ENCODE measurements at places on chromosomes 3 and 15.

DNA sequence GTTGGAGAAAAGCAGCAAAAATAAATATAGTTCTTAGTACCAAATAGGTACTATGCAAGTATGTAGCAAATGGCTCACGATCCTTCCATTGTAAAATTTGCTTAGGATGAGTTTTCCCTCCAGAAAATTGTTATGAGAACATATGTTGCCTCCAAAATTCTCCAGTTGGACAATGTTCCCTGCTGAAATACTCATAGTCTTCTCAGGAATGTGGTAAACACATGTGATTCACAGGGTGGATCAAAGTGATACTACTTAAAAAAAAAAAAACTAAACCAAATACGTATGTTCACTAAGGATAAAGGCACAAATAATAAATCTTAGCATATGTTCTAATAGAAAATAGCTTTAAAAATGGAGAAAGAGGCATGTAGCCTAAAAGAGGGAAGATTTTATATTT, 84.3 kb upstream of the ZNF385D start:
- no peak for ATAC-seq

DNA sequence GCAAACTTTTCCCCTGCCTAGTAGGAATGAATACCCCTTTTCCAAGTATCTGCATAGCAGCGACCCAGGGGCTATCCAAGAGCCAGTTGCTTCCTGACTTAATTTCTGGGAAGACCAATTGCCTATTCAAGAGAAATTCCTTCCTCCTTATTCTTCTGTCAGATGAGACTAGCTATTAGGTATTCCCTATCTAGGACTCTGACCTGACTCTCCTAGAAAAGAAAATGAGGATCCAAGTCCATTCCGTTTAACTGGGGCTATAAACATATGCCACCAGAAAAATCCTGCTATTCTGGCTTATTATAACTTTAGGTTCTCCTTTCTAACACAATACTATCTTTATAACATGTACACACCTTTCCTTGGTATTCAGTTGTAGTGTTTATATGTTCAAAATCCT, 1.7 kb downstream of the HHLA2 start:
- ATAC-seq, result no peak

DNA sequence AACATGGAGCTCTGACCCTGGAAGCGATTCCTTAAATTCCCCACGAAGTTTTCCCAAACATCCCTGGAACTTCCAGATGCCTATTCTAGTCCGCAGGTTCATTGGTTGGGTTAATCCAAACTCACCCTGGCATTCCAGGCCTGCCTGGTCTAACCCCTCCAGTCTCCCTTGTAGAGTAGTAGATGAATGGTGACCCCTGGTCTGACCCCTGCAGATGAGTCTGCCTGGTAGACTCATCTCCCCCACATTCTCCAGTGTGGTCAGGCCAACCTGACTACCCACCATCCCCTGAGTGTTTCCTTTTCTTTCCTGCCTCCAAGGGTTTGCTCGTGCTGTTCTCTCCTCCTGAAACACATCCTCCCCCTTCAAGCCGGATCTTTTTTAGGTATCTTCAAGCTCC, 10.8 kb upstream of the HRH1 start:
- ATAC-seq, result no peak

DNA sequence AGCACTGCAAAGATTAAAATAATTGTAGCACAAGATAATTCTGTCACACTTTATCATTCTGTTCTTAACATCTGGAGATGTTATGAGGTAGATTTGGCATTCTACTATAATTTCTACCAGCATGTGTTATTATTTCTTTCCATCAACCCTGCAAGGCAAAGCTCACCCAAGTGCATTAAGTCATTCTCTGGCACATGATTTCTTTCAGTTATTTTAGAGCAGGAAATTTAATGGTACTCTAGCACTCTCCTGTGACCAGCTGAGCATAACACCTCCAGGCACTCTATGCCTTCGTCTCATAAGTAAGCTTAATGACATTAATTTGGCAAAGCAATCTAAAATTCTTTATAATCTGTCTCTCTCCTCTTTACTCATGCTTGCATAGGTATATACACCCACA, 300.2 kb upstream of the GPR149 start:
- ATAC-seq, result no peak

- no peak for ATAC-seq
Measured at GRCh38 chr15:78004222-78004727, 73.2 kb downstream of the TBC1D2B start.

DNA sequence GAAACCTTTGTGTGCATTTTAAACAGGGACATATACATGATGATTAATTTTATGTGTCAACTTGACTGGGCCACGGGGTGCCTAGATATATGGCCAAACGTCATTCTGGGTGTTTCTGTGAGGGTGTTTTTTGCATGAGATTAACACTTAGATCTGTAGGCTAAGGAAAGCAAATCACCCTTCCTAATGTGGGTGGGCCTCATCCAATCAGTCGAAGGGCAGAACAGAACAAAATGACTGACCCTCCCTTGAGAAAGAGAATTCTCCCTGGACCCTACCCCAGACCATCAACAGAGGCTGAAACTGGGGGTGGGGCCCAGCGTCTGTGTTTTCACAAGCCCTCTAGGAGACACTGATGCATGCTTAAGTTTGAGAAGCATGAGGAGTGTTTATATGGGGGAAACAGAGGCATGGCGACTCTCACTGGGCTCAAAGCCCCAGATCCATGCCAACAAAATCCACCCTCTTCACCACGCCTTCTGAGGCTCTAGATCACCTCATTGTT, 56.2 kb downstream of the ITGA11 start:
- no peak for ATAC-seq

All from SK-N-SH treated with all-trans-retinoic acid at 6 μM for 48 hours (cell line).